Stimulated activated CD8-positive, alpha-beta memory T cell treated with anti-CD3 and anti-CD28 coated beads, Interleukin-4, amount 100 ng/mL, for 4 hours (primary cell): ENCODE measurements at places on chromosomes 16 and 17.

DNA sequence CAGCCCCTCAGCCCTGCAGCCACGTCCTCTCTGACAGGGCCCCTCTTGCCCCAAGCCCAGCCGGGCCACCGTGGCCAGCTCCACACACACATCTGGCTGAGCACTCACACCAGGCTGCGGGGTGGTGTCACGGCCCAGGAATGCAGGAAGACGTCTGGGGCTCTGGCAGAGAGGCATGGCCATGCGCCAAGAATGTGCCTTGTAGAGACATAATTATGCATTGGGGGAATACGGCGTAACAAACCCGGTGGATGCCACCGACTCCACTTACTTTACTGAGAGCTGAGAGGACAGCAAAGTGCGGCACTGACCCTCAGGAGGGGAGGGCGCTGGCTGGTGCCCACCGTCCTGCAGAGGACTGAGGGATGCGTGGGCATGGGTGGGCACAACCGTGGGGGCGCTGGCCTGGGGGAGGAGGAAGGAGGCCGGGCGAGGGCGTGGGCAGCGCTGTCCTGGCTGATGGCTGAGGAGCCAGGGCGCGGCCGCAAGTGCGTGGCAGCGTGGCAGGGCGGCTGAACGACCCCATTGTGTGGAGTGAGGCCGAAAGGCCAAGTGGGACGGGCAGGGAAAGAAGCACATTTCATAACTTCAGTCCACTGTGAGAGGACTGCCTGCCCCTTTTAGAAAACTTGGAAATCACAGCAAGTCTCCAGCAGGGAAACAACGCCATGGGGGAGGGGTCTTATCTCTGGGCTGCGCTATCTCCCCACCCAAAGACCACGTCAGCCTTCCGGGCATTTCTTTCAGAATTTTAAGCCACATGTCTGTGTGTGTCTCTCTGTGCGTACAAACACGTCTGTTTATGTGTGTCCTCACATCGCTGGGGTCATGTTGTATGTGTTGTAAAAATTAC lies 30.6 kb downstream of the METRNL start:
- DNase-seq, result no peak

- DNase-seq, result no peak
Measured at GRCh38 chr17:83007504-83008185, 71.8 kb upstream of the METRNL start.

DNA sequence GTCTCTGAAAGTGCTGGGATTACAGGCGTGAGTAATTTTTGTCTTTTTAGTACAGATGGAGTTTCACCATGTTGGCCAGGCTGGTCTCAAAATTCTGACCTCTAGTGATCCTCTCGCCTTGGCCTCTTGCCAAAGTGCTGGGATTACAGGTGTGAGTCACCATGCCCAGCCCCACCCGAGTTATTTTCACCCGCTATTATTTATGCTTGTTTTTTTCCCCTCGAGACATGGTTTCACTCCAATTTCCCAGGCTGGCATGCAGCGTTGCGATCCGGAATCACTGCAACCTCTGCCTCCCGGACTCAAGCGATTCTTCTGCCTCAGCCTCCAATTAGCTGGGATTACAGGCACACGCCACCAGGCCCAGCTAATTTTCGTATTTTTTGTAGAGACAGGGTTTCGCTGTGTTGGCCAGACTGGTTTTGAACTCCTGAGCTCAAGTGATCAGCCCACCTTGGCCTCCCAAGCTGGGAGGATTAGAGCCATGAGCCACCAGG lies 9.2 kb downstream of the RPL23 start:
- DNase-seq, result no peak

- no peak for DNase-seq
Measured at GRCh38 chr16:66389256-66390176, 23.0 kb downstream of the CDH5 start.

GRCh38 chr17:58576679-58577367 lies 62.4 kb upstream of the MTMR4 start:
- no peak for DNase-seq

DNA sequence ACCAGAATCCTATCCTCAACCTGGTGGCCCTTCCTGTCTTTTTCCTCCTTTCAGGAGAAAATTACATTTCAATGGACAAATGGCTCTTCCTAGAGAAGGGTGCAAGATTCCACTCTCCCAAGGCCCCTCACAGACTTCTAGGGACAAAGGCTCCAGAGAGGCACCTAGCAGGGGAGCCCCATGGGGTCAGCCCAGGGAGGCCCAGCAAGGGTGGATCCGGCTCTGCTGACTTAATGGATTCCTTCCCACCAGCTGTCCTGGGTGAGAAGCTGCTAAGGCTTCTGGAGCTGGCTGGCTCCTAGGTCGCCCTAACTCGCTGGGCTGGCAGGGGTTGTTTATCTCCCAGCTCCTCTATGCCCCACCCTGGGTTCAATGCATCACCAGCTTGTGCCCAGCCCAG lies 152.4 kb downstream of the ZNF423 start:
- DNase-seq, result no peak

DNA sequence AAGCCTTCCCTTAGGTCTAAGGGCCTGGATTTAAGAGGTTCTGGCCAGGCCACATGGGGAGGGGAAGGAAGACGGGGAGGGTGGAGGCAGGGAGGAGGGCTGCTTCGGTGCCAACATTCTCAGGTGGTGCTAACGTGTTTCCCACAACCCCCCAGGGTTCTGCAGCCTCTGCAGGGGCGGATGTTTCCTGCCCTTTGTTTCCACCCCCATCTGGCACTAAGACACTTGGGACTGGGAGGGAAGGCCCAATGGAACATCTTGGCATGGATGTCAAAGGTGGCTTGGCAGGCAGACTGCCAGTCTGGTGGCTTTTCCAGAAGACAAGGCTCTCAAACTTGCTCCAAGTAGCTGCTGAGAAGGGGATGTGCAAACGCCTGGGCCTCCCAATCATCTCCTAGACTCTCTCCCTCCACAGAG lies 12.7 kb downstream of the HIC1 start:
- no peak for DNase-seq

DNA sequence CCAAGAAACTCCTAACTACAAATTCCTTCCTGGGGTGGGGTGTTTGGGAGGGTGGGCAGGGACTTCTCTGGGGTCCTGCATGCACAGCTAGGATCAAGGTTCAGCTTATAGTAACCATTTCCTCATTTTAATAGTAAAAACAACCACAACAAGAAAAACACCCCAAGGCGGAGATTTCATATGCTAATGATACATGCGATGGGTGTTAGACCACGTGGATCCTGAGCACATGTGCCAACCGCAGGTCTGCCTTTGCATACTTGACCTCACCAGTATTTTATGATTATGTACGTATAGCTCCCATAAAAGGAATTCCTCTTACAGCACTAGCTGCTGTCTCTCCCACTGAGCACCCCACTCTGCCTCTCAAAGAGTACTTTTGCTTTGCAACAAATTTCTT lies 1.9 kb downstream of the KRTAP4-11 start:
- no peak for DNase-seq

- no peak for DNase-seq
Measured at GRCh38 chr16:83911290-83911689, 12.4 kb downstream of the MLYCD start.

DNA sequence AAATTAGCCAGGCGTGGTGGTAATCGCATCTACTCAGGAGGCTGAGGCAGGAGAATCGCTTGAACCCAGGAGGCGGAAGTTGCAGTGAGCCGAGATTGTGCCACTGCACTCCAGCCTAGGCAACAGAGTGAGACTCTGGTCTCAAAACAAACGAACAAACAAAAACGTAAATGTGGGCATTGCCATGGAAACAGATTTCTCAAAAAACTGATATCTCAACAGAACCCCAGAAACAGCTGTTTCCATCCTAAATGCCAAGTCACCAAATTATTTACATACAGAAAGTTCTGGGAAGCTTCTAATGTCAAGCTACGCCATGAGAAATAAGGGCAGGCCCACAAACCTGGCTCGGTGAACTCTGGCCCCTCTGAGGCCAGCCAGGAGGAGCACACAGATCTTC lies 16.0 kb upstream of the ZNF689 start:
- no peak for DNase-seq

DNA sequence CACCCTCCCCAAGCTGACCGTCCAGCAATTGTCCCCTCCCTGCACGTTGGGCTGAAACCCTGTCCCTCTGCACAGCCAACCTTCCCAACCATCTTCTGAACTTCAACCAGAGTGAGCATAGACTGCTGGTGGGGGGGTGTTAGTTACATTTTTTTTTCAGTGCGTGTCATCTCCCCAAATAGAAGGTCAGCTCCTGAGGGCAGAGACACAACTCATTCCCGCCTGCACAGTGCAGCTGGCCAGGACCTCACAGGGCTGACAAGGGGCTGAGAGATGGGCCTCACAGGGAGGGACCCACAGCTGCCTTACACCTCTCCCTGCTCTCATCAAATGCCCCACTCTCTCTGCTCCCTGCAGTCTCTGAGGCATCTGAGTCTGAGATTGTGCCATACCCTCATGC lies 8.4 kb downstream of the SRL start:
- DNase-seq, result no peak

GRCh38 chr17:17122781-17123483 lies 80.7 kb downstream of the MPRIP start:
- DNase-seq, result no peak

DNA sequence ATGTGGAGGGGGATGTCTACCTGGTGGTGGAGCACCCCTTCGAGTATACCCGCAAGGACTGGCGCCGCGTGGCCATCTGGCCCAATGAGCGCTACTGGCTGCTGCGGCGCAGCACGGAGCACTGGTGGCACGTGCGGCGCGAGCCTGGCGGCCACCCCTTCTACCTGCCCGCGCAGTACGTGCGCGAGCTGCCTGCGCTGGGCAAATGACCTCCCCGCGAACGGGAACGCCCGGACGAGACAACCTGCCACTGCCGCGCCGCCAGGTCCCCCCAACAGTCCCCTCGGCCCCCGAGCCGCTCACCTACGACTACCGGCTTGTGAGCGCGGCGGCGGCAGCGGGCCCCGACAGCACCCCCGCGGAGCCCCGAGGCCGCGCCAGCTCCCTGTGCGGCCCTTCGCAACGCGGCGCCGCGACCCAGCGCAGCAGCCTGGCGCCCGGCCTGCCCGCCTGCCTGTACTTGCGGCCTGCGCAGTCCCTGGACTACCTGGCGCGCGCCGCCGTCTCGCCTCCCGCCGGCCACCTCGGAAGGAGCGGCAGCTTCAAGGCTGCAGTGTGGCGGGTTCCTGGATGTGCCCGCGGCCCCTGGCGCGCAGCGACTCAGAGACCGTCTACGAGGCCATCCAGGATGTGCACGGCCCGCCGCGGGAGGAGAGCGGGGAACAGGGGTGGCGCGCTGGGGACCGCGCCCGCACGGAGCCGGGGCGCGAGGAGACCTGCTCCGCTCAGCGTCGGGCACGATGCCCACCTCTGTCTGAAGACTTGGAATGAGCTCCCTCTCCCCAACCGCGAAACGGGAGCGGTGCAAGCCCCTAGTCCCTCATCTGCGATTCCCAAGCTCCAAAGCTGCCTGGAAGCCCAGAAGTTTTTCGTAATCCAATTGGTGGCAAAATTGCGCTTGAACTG lies 48.7 kb upstream of the AMZ2 start:
- DNase-seq, result no peak

DNA sequence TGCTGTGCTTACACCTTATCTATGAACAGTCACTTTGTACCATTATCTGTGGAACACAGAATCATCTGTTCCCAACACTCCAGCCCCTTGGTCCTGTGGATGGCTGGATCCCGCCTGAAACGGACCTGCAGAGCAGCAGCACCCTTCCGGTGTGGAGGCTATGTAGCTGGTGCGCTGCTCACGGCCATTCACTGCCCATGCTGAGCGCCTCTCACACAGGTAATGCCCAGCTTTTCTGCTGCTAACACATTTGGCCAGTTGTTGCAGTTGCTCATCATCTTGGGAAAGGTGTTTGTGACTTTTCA lies 11.4 kb upstream of the PLK1 start:
- no peak for DNase-seq

- no peak for DNase-seq
Measured at GRCh38 chr17:82497483-82498405, 21.8 kb upstream of the FOXK2 start.

GRCh38 chr16:86320237-86320595 lies 190.1 kb upstream of the FOXF1 start:
- DNase-seq, result no peak

GRCh38 chr17:43719578-43719977 lies 39.0 kb downstream of the SOST start:
- DNase-seq, result no peak

- no peak for DNase-seq
Measured at GRCh38 chr16:85125570-85126393, 13.5 kb upstream of the CIBAR2 start.

GRCh38 chr16:55376045-55376444 lies 52.0 kb downstream of the IRX6 start:
- no peak for DNase-seq

GRCh38 chr17:80878876-80879722 lies 112.5 kb upstream of the CHMP6 start:
- no peak for DNase-seq

GRCh38 chr17:17200311-17200710 lies 5.8 kb downstream of the PLD6 start:
- DNase-seq, result no peak

DNA sequence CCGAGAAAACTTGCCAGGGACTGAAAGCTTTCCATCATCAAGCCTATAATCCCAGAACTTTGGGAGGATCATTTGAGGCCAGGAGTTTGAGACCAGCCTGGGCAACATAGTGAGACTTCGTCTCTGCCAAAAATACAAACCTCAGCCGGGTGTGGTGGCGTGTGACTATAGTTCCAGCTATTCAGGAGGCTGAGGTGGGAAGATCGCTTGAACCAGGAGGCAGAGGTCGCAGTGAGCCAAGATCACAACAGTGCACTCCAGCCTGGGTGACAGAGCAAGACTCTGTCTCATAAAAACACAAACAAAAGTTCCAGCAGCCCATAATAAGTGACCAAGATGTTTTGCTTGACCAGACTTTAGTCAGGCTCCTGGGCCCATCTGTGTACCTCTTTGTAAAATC lies 1.9 kb downstream of the MEAK7 start:
- DNase-seq, result no peak

GRCh38 chr17:30084788-30085187 lies 31.8 kb upstream of the NSRP1 start:
- no peak for DNase-seq

- no peak for DNase-seq
Measured at GRCh38 chr17:27878776-27879562, 14.2 kb downstream of the LYRM9 start.

DNA sequence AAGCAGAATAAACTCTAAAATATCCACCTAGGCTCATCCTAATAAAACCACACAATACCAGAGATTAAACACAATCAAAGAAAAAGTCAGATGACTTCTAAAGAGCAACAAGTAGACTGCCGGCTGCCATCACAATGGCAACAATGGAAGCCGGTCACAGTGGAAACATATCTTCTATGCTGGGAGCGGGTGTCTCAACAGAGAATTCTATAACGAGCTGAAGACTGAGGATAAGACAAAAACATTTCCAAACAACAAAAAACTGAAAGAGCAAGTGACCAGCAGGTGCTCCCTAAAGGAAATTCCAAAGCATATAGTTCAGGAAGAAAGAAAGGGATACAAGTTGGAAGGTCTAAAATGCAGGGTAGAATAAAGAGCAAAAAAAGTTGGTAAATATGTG lies 8.9 kb downstream of the NSMCE1 start:
- DNase-seq, result no peak

GRCh38 chr17:12302711-12303110 lies 282.0 kb downstream of the MAP2K4 start:
- DNase-seq, result no peak

- no peak for DNase-seq
Measured at GRCh38 chr17:8522577-8522976, 86.9 kb downstream of the NDEL1 start.

GRCh38 chr16:17803625-17804410 lies 333.1 kb upstream of the XYLT1 start:
- no peak for DNase-seq

- DNase-seq, result no peak
Measured at GRCh38 chr17:80154166-80154565, 7.2 kb upstream of the EIF4A3 start.

- DNase-seq, result no peak
Measured at GRCh38 chr17:57328109-57328882, 72.0 kb downstream of the MSI2 start.
